Osteocyte (in vitro differentiated cells): ENCODE measurements at places on chromosomes 11 and 22.
A peak's percentile ranks its signal among the peaks of the same experiment; 100 is the strongest.

- DNase-seq = no peak
Observed at GRCh38 chr11:59216641-59217564, 4.2 kb upstream of the MPEG1 start.

DNA sequence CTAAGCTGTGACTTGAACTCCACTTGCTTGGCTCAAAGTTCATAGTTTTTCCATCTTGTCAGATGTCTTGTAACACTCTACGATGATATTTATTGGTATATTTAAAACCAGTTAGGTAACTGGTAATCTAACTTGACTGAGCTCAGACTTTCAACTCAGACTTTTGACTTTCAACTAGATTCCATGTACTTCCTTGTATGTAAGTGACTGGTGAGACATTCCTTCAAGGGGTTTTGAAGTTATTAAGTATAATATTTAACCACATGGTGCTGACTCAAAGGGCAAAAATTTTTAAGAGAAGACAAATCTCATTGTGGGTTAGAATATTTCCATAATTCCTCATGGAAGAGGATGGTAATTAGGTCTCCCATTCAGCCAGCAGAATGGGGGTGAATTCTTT lies 631.3 kb upstream of the ANO5 start:
- DNase-seq = no peak

DNA sequence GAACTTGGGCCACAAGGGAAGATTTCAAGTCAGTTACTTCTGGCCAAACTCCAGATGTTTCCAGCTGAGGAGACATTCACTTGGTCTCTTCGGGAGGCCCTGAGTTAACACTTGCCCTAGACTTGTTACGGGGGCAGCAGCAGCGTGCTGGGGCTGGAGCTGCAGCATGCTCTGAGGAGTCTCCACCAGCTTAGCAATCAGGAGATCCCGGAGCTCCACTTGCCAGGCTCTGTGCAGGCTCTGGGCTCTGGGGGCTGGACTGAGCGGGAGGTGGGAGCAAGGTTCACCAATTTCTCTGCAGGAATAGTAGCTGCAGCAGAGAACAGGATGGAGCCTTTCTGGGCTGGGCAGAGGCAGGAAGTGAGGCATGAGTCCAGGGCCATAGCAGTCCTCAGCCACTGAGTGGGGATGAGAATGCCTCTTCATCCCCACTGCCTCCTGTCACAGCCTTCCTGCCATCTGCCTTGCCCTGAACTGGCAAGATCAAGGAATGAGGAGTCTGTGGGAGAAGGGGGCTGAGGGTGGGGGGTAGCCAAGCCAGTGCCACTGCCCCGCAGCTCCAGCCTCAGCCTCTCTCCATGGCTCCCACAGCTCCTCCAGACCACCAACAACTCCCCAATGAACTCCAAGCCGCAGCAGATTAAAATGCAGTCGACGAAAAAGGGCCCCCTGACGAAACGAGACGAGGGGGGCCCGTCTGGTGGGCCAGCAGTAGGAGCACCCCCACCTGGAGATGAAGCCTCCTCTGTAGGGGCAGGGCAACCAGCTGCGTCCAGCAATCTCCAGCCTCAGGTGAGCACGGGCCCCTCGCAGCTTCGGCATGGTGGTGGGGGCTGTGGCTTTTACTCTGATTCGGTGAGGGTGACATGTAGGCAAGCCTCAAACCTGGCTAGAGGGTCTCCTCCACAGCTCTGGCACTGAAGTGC lies 23.4 kb downstream of the GTPBP1 start:
- no peak for DNase-seq

GRCh38 chr11:116030697-116031331 lies 526.6 kb upstream of the CADM1 start:
- DNase-seq = no peak

GRCh38 chr11:86509588-86509974 lies 134.9 kb downstream of the CCDC81 start:
- DNase-seq = no peak

- no peak for DNase-seq
Observed at GRCh38 chr22:50473088-50473487, 1.7 kb downstream of the SBF1 start.

- no peak for DNase-seq
Observed at GRCh38 chr11:109423466-109424190, 1.6 kb downstream of the C11orf87 start.

- no peak for DNase-seq
Observed at GRCh38 chr11:101336155-101336554, 206.5 kb upstream of the PGR start.

GRCh38 chr22:40212121-40212520 lies 34.4 kb downstream of the TNRC6B start:
- DNase-seq = peak; percentile 62

- DNase-seq = no peak
Observed at GRCh38 chr11:27041141-27041899, 705 bp downstream of the BBOX1 start.

DNA sequence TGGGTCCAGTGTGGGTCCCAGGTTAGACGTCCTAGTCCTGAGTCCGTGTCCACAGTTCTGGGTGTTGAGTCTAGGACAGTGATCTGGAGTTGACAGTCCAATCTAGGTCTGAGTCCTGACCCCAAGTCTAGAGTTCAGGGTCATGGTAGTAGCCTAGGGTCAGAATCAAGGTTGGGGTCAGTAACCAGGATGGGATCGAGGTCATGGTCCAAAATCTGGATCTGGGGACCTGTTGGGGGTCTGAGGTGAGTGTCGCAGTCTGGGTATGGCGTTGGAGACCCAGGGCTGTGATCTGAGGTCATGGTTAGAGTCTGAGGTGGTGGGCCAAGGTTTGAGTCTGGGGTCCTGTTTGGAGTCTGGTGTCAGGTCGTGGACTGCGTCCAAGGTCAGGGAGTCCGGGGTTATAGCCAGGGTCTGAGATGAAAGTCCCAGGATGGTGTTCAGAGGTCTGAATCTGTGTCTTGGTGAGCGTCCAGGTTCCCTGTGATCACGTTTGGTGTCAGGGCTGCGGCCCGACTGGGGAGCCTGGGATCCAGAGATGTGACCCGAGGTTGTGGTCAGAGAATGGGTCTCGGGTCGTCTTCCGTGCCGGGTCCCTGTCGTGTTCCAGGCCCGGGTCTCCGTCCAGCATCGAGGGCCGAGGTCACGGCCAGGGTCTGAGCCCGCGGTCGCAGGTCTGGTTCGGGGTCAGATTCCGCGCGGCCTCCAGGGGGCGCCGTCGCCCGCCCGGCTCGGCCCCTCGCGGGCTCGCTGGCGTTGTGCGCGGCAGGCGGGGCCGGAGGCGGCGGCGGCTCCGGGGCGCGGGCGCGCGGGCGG lies 432 bp upstream of the GRK2 start:
- DNase-seq = peak; percentile 92

GRCh38 chr11:32671051-32671450 lies 87.4 kb downstream of the EIF3M start:
- no peak for DNase-seq

GRCh38 chr11:96841792-96842191 lies 452.0 kb downstream of the JRKL start:
- no peak for DNase-seq

- no peak for DNase-seq
Observed at GRCh38 chr11:61325649-61326414, 7.1 kb downstream of the DDB1 start.

DNA sequence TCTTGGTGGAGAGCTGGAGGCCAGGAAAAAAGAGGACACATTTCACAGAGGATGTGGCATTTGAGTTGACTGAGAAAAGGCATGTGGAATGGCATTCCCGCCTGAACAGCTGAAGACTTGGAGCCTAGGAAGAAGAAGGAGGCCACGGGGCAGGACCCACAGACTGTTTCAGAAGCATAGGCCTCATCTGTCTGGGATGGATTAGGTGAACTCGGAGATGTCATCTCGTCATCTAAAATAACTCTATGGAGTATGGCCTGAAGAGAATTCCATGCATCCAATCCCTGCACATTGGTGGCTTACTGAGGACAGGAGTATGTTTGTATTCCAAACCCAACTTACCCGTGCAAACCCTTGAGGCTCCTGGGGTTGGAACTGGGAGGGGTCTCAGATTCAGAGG lies 16.4 kb downstream of the SPATA19 start:
- DNase-seq = no peak
